ENCODE measurements at places on chromosomes 11 and 22.

DNA sequence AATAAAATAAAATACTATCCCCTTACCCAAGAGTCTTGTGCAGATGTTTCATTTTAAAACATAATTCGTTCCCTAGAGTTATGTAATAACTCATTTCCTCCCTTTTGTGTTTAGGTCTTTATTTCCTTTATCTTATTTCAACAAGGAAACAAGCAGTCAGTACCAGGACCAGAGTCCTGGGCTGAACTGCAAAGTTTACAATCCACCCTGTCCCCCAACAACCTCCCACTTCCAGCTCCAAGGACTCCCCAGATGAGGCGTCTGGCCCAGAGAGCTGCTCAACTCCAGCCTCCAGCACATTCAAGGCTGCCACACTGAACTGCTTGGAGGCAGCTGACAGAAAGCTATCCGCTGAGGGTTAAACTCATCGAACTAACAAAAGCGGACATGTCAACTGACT lies 4.5 kb downstream of the POLDIP3 start:
- DNase-seq = no peak

GRCh38 chr11:61569701-61570100 lies 11.2 kb downstream of the SYT7 start:
- DNase-seq = no peak

DNA sequence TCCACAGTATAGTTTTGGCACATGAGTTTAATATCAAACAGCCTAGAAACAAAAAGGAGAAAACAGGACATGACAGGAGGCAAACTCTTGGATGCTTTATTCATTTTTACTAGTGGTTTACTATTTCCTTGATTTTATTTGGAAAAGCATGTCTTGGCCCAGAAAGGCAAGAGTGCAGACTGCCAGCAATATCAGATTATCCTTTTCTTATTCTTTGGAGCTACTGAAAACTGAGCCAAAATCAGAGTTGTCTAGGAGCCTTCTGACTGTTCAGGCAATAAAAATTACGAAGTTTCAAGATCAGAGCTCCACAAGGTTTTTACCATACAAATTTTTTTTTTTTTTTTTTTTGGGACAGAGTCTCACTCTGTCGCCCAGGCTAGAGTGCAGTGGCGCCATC lies 16.0 kb downstream of the CELF1 start:
- no peak for DNase-seq

DNA sequence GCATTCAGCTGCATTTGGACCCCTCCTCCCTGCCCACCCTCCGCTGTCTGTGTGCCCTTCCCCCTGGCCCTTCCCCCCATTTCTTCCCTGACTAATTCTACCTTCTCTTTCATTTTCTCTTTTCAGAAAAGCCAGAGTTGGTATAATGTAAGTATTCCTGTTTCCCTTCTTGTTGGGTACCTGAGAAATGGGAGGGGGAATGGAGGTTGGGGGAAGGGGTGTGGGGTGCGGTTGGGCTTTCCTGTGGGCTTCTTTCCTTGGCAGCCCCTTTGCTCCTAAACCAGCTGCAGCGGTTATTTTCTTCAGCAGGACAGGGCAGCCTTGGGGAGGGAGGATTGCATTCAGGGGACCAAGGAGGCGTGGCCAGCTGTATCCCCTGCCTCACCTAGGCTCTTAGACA lies 70.2 kb downstream of the SCN3B start:
- no peak for DNase-seq

- DNase-seq = no peak
Measured at GRCh38 chr22:30335236-30335635, 8.5 kb upstream of the TBC1D10A start.

DNA sequence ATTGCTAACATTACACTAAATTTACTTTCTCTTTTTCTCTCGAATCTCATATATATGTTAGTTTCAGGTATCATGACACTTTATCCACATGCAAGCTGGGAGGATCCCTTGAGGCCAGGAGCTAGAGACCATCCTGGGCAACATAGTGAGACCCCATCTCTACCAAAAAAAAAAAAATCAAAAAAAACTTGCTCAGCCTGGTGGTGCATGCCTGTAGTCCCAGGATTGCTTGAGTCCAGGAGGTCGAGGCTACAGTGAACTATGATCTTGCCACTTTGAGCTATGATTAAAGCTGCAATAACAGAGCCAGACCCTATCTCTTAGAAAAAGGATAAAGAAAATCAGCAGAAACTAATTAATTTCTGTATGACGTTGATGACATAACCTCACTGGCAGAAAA lies 3.7 kb upstream of the UPK3A start:
- no peak for DNase-seq

GRCh38 chr22:19769393-19769715 lies 8.8 kb downstream of the TBX1 start:
- DNase-seq = no peak

DNA sequence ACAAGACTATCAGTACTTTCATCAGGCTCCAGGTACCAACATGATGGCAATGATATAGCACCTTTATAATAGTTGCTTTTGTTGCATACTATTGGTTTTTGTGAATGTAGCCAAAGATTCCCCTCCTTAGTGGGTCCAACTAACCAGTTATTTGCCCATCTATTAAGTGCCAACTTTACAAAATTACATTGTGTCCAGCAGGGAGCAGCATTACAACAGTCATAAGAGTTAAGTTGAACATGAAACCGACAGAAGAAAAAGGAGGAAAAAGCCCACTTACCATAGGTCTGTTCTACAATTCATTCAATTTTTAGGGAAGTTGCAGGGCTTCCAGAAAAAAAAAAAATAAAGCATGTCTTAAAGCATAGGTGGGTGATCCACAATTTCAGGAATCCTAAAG lies 21.6 kb downstream of the IMMP1L start:
- DNase-seq = no peak

DNA sequence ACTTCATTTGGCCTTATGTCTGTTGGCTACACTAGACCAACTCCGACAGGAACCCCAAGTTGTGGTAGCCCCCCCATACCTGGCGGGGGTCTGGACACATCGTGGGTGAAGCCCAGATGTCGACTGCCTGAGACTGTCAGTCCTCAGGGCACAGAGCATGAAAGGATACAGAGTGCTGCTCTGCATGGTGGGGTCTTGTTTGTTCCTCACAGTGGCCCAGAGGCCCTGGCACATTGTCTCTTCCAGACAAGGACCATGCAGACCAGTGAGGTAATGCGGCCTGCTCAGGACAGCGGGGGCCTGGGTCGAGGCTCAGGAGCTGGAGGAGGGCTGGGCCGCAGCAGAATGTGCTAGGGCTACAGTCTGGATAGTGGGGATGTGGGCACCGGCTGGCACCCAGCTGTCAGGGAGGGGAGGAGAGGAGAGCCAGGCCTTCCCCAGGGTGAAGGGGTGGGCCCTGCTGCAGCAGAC lies 14.6 kb downstream of the CAPN5 start:
- no peak for DNase-seq

GRCh38 chr22:50672471-50673230 lies at the start of gene SHANK3:
Gene SHANK3, plus strand, starts transcription at chr22:50672823.
- no peak for DNase-seq

DNA sequence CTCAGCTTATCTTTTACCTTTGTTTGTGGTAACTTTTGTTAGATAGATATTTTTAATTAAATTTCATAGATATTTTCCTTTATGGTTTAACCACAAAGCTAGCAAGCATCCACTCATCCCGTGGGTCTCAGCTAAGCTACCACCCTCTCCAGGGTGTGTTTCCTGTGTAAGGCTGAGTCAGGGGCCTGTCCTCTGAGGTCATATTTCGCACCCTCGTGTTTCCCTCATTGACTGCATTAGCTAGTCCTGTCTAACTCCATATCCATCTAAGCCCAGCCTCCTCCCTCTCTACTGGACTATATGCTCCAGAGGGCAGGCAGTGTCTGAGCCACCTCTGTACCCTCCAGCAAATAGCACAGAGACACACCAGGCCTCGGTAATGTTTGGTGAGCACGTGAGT lies 16.7 kb downstream of the XRRA1 start:
- no peak for DNase-seq

DNA sequence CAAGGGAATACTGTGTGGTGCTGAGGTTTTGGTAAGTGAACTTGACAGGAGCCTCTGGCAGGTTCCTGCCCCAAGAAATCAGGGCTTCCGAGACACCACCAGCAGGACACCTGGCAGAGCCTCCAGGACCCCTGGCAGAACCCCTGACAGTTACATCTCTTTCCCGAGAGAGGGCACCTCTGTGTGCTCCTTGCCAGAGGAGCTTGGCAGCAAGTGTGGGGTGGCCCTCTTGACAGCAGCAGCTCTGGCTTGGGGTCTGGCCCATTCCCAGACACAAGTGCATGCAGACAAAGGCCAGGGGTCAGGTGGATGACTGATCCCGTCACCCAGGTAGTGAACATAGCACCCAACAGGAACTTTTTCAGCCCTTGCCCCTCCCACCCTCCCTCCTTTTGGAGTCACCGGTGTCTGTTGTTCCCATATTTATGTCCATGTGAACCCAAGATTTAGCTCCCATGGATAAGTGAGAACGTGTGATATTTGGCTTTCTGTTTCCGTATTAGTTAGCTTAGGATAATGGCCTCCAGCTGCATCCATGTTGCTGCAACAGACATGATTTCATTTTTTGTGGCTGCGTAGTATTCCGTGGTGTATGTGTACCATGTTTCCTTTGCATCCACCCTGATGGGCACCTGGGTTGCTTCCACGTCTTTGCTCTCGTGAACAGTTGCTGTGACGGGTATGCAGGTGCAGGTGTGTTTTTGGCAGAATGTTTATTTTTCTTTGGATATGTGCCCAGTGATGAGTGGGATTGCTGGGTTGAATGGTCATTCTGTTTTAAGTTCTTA lies 21.2 kb upstream of the OSBPL5 start:
- no peak for DNase-seq

DNA sequence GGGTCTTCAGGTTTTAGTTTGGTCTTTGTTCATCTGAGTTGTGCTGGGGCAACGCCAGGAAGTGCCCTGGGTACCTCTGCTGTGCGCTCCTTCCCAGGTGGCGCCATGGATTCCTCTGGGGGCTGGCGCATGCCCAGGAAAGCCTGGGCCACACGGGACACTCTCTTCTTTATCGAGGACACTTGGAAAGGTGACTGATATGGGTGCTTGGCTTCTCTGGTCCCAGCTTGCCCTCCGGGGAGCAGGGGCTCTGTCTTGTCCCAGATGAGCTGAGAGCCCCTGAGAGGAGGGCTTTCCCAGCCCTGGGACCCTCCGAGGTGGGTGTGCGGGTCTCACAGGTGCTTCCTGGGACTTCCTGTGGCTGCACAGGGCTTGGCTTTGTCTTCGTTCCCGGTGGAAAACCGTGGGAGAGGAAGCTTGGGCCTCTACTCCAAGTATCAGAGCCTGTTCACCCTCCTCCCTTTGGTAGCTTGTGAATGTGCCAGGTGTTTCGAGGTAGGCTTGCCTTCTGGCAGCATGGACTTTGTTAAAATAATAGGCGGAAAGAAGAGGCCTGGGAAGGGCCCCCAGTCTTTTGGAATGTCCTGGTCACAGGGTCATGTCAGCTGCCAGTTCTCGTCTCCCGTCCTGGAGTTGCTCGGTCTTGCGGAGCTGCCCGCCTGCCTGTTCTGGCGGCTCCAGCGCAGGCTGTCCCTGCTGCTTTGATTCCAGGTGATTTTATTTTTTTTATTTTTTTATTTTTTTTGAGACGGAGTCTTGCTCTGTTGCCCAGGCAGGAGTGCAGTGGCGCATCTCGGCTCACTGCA lies 10.1 kb upstream of the NEAT1 start:
- no peak for DNase-seq

DNA sequence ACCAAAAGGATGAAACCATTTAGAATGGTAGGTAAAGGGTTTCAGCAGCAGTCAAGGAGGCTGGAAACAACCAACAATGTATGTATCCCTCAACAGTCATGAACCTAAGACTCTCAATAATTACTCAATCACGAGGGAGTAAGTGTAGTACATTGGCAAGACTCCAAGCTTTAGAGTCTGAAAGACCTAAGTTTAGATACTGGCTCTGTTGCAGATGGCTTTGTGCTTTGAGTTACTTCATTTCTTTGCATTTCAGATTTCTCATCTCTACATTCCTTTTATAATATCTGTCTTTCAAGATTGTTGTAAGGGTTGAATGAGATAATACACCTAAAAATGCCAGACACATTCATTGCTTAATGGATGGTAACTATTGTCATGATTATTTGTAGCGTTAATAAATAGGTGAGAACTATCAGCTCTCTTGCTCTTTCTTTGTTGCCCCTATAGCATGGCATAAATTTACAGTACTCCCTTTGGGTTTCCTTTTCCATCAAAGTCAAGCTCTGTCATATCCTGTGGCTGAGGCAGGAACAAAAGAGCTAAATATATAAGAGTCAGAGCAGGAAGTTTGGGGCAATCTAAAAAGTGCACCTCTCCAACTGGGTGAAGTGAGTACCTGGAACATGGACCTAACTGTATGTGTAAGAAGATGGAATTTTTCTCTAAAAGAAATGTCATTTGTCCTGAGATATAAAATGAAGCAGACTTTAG lies 228.2 kb upstream of the ZC3H12C start:
- no peak for DNase-seq

DNA sequence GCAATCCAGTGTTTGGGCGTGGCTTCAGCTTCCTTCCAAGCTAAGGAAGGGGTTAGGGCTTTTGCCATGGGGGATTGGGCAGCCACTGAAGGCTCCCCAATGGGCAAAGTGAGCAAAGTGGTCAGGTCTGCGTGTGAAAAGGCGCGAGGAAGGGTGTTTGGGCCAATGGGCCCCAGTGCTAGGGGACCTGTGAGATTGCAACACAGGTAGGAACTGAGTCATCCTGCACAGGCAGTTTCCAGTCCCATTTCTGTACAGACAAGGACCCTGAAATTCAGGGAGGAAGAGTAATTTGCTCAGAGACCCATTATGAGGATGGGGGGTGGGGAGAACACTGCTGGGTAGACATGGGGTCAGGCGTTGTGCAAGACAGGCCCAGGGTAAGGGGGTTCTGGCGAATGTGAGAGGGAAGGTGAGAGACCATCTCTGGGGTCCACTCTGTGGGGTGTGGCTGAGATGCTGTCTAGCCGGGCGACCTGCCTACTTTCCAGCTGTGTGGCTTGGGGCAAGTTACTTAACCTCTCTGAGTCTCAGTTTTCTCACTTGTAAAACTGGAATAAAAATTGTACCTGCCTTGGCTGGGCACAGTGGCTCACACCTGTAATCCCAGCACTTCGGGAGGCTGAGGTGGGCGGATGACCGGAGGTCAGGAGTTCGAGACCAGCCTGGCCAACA lies 7.3 kb downstream of the CCDC88B start:
- DNase-seq = no peak

DNA sequence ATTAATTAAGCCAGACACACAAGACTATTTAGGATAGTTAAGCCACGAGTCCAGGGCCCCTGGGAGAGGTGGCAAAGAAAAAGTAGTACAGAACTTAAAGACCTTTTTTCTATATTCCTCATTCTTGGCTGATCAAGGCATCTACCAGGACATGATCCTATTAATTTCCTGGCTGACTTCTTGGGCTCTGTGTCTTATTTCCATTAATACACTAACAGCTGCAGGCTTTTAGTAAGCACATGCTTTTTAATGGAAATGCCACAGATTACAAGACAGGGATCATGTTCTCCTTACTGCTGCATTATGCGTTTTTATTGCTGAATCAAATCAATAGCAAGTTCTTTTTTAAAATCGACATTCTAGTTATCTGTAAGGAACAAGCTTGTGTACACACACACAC lies 35.2 kb downstream of the BTG4 start:
- no peak for DNase-seq

- DNase-seq = no peak
Measured at GRCh38 chr22:19967850-19968449, 26.3 kb upstream of the TXNRD2 start.

GRCh38 chr11:2681408-2682145 lies 18.2 kb downstream of the KCNQ1OT1 start:
- no peak for DNase-seq

Data from activated naive CD8-positive, alpha-beta T cell treated with anti-CD3 and anti-CD28 coated beads, Interleukin-2, amount 50 U/mL, for 16 hours (primary cell).